GM03348 (cell line): ENCODE measurements at places on chromosomes 4 and X.

- no peak for DNase-seq
These were observed 7.3 kb upstream of the PTPN13 start for GRCh38 chr4:86586626-86587380.

- DNase-seq = peak; percentile 37
These were observed 3.8 kb downstream of the FGF16 start for GRCh38 chrX:77450996-77451395.

GRCh38 chr4:161907590-161907955, 256.2 kb downstream of the FSTL5 start:
- no peak for DNase-seq

- peak; percentile 60 for DNase-seq
These were observed 471 bp upstream of the PLAC8 start for GRCh38 chr4:83115000-83115399.

DNA sequence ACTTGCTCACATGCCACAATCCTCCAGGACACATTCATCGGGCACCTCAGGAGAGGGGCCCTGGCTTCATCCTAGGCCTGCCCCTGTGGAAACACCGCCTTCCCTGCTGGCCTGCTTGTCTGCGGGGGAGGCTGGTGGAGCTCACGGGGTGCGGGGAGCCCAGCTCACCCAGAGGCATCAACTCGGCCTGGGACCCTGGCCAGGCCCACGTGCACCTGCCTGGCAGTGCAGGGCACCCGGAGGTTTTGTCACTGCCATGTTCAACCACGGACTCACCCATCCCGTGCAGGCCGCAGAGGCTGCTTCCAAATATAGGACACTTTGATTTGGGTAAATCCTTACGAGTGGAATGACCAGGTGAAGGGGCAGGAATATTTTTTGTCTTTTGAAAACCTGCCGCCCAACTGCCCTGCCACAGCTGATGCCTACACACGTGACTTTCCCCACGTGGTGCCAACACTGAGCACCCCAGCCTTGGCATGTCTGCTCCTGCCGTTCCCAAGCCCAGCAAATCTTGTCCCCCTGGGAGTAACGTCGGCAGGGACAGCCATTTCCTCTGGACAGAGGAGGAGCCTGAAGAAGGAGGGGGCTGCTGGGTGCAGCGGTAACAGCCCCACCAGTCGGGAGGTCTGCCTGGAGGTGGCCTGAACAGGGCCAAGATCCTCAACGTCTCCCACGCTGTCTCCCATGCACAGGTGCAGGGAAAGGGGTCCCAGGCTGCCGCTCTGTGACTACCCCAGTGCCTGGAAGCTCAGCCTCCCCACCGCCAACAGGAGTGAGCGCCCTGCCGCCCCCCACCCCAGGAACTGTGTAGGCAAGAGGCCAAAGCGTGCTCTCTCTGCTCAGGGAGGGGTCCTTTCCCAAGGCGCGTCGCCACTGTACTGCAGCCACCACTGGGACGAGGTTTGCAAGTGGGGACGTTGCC, 8.5 kb downstream of the MXD4 start:
- DNase-seq = no peak

- DNase-seq = peak; percentile 49
These were observed 158.7 kb downstream of the SPRY1 start for GRCh38 chr4:123555233-123555806.

DNA sequence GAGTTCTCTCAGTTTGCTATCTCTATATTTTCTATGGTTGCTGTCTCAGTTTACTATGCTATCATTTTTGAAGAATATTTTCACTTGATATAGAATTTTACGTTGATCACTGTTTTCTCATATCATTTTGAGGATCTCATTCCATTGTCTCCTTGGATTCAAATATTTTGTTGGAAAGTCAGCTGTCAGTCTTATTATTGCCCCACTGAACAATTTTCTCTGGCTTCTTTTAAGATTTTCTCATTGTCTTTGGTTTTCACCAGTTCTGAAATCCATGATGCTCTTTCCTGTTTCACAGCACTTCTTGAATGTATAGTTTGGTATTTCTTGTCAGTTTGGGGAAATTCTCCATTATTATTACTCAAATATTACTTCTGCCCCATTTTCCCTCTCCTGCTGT, 81.1 kb downstream of the ENPP6 start:
- DNase-seq = no peak

GRCh38 chrX:22021751-22022324, 10.3 kb upstream of the PHEX start:
- DNase-seq = no peak

DNA sequence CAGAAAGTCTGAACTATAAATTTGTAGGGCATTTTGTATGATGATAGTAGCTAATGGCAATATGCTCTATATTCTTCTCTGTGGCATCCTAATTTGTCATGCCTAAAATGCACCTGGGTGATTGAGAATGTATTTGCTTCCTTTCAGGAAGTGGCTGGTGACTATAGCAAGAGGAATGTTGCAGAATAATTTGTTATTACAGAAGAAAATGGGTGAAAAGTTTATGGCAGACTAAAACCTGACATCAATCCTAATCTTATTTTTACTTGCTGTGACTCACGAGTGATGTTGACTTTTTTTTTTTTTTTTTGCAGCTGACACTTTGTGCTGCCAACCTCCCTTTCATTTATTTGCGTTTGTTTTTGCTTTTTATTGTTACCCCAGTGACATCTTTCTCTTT, 141.1 kb downstream of the MSL3 start:
- DNase-seq = no peak

DNA sequence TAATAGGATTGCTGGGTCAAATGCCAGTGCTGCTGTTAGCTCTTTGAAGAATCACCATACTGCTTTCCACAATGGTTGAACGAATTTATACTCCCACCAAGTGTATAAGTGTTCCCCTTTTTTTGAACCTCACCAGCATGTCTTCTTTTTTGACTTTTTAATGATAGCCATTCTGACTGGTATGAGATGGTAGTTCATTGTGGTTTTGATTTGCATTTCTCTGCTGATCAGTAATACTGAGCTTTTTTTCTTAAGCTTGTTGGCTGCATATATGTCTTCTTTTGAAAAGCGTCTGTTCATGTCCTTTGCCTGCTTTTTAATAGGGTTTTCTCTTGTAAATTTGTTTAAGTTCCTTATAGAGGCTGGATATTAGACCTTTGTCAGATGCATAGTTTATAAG, 14.8 kb downstream of the USP38 start:
- DNase-seq = no peak

- DNase-seq = peak; percentile 16
These were observed 280.9 kb upstream of the RPS6KA3 start for GRCh38 chrX:20547611-20548051.
